ENCODE measurements at places on chromosomes 5 and 9. TPM values are rescaled to one million over a fixed set of nuclear protein-coding genes. Genes with fewer than 3 reads are reported as not detected.
A peak's percentile ranks its signal among the peaks of the same experiment; 100 is the strongest.

DNA sequence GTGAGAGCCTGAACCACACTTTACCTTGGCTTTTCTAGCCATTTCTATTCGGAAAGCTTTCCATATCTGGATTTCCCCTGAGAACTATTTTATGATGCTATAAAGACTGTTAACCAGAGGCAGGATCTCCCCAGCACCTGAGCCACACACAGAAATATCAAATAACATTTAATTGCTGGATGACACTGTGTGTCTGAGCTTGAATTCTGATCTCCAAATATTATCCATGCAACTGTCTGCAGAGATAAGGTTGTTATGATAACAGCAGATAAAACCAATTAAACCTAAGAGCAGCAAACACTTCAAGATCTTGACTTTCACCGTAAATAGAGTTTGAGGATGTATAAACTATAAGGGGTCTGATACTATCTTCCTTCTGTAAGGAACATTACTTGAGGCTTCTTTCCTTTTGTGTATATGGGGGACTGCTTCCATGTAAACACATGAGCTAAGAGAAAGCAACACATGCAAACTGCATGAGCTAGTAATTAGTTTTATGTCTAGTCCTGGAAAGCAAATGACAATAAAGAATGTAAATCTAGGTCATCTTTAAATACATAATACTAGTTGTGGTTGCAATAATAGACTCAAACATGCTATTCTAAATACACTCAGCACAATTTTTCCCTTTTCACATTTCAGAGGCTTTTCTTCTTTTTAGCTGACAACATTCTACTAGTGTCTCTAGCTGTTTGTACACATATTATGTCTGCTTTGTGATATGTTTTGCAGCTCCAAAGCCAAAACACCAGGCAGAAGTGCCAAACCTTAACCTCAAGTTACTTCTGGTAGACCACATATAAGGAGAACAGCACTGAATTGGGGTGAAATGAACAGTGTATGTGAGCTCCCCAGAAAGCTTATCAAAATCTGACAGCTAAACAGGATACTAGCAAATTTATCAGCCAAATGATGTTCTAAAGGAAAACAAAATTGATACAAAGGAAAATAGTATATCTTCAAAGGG lies 136.5 kb downstream of the EFNA5 start:
- no peak for DNase-seq

GRCh38 chr5:76544268-76544926 lies 78.8 kb downstream of the F2RL2 start:
- DNase-seq: peak; percentile 73

DNA sequence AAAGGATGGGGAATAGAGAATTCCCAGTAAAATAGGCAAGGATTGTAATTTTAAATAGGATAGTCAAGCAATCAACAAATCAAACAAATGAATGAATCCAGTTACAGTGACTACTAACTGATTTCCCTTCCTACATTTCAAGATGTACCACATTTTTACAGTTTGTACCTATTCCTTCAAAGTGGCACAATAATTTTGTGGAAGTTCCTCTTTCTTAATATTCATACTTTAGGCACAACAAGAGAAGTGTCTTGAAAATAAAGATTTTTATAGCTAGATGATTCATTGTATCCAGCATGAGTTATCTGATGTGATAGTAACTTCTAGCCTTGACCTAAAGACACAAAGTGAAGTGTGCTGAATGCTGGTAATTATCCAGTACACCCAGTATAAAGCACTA lies 122.2 kb upstream of the ACOT12 start:
- DNase-seq: no peak

DNA sequence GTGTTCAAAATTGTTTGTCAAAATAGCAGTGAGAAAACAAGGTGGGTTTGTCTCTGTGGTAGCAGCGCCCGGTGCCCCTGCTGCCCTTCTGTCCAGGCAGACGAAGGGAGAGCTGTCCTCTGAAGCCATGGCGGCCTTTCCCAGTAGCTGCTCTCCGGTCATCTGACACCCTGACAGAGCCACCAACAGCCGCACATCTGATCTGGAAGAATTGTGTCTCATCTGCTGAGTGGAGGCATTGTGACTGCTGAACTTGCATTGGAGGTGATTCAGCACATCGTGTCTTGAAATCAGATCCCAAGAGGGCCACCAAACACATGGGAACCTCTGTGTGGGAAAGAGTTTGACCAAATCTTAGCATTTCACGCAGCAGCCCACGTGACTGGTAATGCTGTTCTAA lies 337.6 kb upstream of the IRX1 start:
- no peak for DNase-seq

- no peak for DNase-seq
Measured at GRCh38 chr5:176748073-176748966, 62.0 kb upstream of the UNC5A start.

DNA sequence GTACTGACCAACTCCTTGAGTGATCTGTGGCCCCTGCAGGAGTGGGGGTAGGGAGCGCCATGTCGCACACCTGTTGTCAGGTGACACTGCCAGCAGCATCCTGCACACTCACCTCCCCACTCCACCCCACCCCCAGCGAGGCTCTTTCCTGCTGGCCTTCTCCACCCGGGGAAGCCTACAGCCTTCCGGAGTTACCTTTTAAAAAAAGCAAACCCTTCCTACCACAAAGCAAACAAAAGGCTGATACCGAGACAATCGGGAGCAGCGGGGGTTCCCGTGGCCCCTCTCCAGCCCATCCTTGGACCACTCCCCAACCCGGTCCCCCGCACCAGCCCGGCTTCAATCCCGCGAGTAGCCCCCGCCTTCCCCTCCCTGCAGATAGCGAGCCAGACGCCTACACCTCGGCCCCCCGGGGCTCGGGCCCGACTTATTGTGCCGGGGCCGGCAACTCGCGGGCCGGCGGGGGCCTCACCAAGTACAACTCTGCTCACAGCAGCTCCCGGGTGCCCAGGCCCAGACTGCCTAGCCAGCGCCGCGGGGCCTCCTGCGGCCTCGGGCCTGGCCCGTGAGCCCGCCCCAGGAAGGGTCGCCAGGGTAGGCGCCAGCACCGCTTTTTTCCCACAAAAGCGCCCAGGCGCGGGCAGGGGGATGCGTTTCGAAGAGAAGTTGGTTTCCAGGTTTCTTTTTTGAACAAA lies 724 bp downstream of the MACROH2A1 start:
- DNase-seq: peak; percentile 69

- no peak for DNase-seq
Measured at GRCh38 chr5:127957183-127957582, 126.4 kb upstream of the SLC12A2 start.

DNA sequence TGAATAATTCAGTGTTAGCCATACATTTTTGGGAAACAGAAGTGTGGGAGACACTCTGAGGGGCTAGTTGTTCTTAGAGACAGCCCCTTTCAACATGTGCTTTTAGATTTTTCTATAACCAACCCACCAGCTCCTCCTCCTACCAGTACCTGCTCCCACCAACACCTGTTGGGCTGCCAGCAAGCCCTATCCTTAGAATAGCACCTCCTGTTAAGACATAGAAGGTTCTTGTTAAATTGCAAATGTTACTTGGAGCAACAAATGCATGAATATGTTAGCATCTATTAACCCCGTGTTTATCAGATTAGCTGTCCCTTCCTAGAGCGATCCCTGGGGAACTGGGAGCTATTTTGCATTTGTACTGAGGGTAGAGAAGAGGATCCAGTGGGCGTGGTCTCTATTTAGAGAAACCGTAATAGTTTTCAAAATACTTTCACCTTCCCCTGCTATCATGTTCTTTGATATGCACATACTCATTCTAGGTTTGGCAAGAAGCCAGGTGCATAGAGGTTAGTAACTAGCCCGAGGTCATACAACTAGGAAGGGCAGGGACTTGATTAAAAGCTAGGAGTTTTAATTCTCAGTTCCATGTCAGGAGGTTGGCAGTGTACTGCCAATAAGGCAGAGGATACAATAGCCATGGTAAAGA lies 334.4 kb downstream of the KCTD16 start:
- DNase-seq: no peak

- DNase-seq: no peak
Measured at GRCh38 chr9:79975621-79976256, 404.0 kb downstream of the TLE4 start.

DNA sequence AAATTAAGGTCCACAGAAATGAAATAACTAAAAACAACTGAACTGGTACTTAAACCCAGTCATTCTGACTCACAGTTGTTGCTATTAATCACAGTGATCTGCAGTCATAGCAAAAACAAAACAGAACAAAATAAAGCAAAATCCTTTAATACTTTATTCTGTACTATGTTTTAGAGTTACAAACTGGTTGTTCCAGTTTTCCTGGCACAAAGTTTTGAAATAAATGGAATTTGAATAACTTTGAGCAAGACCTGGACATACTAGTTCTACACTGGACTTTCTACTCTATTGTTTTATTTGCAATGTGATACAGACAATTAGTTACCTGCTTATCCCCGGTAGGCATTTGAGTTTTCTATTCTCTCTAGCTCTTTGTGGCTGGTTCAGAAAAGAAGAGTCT lies 147.9 kb downstream of the DMRT2 start:
- DNase-seq: no peak

DNA sequence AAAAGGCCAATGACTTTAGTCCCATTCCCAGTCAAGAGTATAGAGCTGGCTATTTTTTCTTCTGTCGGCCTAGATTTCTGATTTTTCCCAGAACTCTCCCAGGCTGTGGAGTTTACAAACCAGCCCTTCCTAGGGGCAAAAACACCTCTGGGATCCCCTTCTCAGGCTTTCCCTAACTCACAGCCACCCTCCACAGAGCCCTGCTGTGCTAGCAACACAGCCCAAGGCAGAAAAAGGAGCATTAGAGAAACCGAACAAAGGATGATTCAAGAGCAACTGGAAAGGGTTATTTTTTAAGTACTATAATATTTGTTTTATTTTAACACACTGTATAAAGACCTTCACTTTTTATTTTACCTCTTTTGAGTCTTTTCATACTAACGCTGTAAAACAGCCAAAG lies 234.8 kb downstream of the GLIS3 start:
- no peak for DNase-seq

DNA sequence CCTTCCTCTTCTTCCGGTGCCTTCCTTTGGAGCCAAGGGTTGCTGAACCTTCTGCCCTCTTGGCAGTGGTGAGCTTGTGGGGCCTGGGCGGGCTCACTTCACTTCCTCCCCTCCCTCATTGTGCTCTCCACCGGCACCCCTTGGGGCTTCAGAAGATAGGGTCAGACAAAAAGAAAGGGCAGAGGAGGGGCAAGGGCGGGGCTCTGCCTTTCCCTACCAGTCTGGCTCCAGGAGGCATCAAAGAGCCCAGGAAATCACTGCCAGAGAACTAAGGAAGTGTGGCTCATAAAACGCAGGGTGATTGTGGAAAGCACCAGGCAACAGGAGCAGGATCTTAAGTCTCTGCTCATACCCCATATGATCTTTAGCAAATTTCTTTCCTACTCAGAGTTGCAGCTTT lies 34.8 kb downstream of the ACOT12 start:
- DNase-seq: no peak

GRCh38 chr9:120999317-120999716 lies 50.8 kb downstream of the C5 start:
- DNase-seq: no peak

DNA sequence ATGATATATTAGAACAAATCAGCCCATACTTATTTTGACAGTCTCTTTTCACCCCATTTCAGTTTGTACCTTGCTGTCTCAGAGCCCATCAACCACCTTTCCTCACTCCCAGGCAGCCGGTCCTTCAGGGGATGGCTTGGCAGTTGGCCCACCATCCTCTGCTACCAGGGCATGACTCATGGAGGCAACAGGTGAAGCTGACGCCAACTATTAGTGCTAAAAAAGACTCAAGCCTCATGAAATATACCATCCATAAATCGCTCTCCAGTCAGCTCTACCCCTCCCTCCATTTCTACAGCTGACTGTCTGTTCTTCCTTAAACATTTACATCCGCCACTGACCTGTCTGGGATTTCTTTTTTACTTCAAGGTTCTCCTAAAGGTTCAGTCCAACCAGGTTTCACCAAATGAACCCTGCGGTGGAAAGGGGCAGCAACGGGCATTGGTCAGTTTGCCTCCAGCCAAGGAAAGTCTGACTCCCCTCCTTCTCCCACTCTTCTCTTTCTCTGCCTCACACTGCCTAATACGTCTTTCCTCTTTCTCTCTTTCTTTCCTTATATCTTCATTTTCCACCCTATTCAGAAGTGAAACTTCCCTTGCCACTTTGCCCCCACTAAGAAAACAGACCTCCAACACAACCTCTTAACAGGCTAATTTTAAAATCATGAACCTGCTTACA lies 439.1 kb downstream of the RAB3C start:
- no peak for DNase-seq

DNA sequence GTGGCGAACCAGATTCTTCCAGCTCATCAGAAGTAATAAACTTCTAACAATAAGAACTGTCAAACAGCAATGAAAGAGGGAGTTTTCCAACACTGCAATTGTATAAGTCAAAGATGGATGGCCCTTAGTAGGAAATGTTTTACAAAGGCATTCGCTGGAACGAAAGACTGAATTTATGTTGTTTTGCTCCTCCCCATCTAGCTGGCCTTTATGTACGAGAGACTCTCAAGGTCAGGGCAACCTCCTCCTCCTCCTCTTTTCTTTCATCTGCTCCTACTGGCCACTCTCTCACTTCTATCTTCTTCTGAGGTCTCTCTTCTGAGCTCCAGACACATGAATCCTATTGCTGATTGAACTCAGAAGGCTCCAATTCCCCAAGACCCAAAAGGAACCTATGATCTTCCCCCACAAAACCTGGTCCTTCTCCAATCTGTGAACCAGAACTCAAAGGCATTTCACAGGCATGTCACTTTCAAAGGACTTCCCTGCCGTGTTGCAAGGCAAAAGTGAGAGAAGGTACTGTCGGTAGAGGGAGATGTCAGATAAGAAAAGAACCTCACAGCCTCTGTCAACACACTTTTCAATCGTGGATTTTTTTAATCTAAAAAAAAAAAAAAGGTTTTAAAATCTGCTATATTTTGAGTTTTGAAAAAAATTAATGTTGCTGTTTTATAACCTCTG lies 28.5 kb upstream of the PUM3 start:
- DNase-seq: no peak

- no peak for DNase-seq
Measured at GRCh38 chr5:39580702-39581453, 156.1 kb upstream of the DAB2 start.

DNA sequence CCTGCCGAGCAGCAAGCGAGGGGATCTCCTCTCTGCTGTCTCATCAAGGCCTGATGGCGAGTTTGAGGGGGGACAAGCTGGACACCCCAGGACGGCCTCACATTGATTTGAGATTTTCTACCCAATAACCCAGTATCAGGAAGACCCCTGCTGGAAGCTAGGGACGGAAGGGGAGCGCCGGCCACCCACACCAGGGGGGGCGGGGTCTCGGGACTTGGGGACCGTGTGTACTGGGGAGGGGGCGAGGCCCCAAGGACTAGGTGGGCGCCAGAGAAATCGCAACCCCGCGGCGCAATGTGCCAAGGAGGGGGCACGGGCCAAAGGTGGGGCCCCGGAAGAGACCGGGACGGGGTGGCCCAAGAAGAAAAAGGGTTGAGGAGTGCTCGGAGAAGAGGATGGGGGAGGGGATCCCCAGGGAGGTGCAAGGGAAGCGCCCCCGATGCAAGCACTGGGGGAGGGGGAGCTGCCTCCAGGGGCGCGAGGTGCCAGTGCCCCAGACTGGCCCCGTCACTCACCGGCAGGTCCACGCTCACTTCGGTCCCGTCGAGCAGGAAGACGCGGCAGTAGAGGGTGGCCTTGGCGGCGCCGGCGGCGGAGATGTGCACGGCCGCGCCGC lies 1.1 kb downstream of the EPB41L4B start:
- no peak for DNase-seq

The CCIN gene
- total RNA-seq: 0.13 TPM

The STKLD1 gene
- total RNA-seq: 0.65 TPM

The CCL28 gene
- total RNA-seq: 16.8 TPM

The ECM2 gene
- not detected for total RNA-seq

All from activated CD4-positive, alpha-beta memory T cell treated with anti-CD3 and anti-CD28 coated beads, Interleukin-2, amount 10 ng/mL, durations not matched to agents 7 days and 5 days (primary cell).